AG04449 (cell line): ENCODE measurements at places on chromosomes 2 and 18.

DNA sequence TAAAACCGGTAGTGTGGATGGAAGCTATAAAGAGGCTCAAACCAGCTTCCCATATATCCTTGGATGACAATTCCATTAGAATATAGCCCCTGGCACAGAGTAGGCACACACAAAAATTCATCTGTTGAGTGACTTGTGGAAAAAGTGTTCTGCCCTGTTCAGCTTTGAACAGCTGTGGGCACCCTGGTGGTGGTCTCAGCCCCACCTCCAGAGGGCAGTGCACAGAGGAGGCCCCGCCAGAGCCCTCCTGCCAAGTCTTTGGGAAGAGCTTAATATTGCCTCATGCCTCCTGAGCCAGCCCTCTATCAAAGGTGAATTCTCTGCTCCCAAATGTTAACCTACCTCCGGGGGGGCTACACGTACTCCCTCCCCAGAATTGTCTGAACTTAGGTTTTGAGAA is 30.4 kb downstream of the EPAS1 start:
- no peak for DNase-seq

DNA sequence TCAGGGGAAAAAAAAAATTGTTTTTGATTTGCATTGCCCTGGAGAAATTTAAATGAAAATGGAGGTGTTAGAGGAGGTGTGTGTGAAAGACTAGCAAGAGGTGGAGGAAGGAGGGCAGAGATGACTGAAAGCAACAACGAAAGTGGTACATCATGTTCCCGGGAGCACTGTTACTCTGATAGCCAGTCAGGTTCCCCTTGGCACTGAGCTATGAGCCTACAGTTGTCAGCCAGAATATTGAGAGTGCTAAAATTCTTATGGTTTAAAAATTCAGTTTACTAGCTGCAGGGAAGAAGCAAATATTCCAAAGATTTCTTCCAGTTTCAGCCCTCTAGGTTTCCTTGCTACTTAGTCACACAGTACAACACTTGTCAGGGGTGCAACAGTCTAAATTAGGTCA is 366.7 kb upstream of the DLGAP1 start:
- DNase-seq: no peak

DNA sequence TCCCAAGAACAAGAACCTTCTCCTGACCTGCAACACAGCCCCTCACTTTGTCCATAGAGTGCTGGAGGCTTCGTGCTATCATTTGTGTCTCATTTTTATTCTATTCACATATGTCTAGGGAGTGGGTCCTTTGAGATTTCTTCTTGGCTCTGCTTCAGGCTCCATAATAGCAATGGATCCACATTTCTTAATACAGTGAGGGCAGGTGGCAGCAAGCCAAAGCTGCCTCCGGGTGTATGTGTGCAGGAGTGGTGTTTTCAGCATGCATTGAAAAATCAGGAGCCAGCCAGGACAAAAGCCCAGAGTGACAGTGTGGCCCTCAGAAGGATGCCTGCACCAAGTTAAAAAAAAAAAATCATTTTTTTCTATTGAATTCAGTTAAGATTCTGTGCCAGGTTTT is 115.1 kb upstream of the PELI1 start:
- no peak for DNase-seq

DNA sequence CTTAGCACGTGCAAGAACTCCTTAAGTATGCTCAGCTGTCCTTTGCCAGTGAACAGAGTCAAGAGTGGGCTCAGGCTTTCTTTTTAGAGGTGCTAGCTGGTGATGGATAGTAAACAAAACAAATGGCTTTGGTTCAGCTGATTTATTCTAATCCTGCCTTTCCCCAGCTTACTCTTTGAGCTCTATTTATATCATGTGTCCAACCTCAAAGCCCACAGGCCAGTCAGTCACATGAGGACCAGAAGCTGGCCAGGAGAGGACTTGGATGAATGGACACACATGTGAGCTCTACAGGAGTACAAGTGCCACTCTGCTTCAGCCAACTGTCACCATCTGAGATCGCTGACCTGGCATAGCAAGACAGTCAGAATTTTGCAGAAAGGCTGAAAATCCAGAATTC is 59.4 kb downstream of the STK39 start:
- no peak for DNase-seq

DNA sequence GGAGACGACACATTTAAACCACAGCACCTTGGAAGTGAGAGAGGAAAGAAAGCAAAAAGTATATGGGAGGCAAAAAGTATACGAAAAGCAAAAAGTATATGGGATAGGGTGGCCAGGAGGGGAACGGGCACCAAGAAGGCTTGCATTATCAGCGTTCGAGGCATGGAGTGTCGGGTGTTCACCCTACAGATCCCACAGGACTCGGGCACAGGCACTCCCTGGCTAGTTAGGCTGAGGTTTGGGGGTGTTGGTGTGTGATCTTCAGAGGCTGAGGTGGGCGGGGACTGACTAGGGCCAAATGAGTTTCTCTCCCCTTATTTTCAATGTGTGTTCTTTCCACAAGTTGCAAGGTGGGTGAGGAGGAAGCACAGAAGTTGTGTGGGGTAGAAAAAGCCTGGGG is 86.6 kb downstream of the EVA1A start:
- DNase-seq: no peak

GRCh38 chr18:32276906-32277305 is 87.1 kb downstream of the MEP1B start:
- no peak for DNase-seq

DNA sequence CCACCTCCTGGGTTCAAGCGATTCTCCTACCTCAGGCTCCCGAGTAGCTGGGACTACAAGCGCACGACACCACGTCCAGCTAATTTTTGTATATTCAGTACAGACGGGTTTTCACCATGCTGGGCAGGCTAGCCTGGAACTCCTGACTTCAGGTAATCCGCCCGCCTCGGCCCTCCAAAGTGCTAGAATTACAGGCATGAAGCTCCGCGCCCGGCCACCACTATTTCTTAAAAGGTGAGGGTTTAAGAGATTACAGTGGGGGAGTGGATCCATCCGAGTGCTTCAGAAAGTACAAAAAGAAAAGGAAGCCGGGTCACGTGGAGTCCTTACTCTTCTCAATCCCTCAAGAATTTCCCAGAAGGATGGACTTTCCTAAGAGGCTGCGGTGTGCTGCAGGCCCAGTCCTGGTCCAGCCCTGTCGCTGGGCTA is 146.9 kb downstream of the ANKRD44 start:
- no peak for DNase-seq

GRCh38 chr2:11695576-11695975 is 25.6 kb upstream of the NTSR2 start:
- no peak for DNase-seq

GRCh38 chr2:165373278-165374010 is 96.1 kb upstream of the CSRNP3 start:
- no peak for DNase-seq

DNA sequence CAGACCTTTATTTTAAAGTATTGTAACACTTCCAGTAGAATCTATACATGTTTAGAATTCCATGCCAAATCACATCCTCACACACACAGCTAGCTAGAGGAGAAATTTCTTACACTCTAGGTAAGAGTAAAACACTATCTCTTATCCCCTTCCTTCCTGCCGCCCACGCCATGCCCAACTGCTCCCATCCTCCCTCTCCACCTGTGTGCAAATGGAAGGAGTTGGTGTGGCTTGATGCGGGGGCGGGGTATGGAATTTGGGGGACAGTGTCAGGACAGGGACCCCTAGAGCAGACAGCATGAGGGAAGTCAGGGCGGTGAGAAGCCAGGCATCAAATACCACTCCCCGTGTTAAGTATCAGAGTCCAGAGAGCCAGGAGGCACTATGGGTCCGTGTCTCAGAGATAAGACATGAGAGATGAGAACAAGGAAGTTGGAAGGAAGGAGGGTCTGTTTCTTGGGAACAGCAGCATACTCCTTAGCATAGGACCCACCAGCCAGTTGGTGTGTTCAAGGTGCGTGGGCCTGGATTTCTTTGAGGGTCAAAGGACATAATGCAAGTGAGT is 48.6 kb upstream of the NOSTRIN start:
- no peak for DNase-seq

- no peak for DNase-seq
These were observed 151.3 kb downstream of the NEDD4L start for GRCh38 chr18:58195278-58195765.

GRCh38 chr2:106059416-106060065 is 134.6 kb downstream of the UXS1 start:
- no peak for DNase-seq

DNA sequence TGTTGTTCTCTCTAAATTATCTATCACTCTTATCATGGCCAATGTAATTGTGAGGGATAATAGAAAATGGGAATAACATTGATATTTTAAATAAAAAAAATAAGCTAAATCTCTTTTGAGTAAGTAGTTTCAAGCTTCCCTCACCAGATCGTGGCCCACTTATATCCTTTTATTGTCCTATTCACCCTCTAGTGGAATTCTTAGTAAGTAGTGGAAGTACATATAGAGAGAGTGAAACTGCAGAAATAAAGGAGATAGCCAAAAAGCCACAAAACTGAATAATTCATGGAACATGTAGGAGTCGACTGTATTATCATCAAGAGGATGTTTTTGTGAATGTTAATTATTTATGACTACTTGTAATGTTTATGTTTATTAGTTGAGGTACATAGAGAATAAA is 66.1 kb upstream of the DTNA start:
- DNase-seq: no peak

- DNase-seq: no peak
These were observed 259.1 kb downstream of the FBXO15 start for GRCh38 chr18:73888565-73888964.

GRCh38 chr2:44537264-44537663 is 175.5 kb downstream of the CAMKMT start:
- no peak for DNase-seq

- no peak for DNase-seq
These were observed 172.4 kb upstream of the SPOPL start for GRCh38 chr2:138329162-138329561.

GRCh38 chr2:106292627-106293026 is 98.5 kb upstream of the UXS1 start:
- no peak for DNase-seq

- DNase-seq: no peak
These were observed 90.6 kb downstream of the SGPP2 start for GRCh38 chr2:222514901-222515300.

DNA sequence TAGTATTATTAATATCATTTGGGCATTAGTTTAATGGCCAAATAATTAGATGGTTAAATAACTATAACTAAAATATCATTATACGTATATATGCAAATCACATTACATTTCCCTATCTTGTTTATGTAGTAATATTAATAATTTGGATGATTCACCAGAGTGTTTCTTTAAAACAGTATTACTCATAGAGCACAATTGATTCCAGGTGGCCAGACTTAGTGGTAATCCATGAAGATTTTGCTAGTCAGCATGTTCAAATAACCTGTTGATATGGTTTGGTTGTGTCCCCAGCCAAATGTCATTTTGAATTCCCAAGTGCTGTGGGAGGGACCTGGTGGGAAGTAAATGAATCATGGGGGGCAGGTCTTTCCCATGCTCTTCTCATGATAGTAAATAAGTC is 782.3 kb downstream of the LRP1B start:
- DNase-seq: no peak

- no peak for DNase-seq
These were observed at the start of gene BARD1 for GRCh38 chr2:214808981-214809750. BARD1 (minus strand) TSS chr2:214809683; CDS start chr2:214809569, 114 bp downstream.

DNA sequence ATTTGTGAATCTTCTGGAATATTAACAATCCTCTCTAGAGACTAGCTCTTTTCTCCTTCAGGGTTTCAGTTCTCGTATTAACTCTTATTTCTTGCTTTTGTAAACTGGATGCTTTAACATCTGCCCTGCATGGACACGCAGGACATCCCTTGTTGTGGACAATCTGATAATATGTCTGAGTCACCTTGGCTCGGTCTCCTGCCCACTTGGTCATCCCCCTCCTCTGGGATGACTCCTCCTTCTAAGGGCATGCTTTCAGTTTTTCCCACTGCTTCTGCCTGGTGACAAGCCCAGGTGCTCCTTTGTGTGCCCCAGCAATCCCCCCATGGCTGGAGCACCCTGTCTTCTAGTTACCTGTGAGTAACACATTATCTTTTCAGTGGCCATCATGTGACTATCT is 460.5 kb downstream of the DSC3 start:
- DNase-seq: no peak

DNA sequence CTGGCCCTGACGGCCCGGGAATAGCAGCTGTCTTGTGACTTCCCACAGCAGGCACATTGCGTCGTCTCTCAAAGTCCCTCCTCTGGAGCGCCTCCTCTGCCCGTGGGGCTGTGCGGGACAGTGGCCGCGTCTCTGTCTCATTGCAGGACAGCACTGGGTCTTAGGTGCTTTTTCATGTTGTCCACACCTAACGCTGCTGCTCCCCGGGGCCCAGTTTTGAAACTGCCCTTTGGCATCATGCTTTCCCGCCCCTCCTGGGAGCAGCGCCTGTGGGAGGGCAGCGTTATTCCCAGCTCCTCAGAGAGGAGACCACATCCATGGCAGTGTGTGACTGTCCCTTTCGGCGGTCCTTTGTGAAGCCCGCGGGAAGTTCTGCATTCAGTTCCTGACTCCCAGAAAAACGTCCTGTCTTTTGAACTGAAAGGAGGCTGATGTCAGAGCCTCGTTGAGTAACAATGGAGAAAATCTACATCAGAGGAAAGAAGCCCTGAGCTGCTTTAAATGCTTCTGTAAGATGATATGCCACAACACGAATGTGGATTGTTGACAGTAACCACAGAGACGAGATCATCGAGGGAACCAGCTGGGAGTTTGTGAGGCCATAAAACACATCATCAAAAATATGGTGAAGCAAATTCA is 226.0 kb downstream of the FAM210A start:
- peak; percentile 34 for DNase-seq

DNA sequence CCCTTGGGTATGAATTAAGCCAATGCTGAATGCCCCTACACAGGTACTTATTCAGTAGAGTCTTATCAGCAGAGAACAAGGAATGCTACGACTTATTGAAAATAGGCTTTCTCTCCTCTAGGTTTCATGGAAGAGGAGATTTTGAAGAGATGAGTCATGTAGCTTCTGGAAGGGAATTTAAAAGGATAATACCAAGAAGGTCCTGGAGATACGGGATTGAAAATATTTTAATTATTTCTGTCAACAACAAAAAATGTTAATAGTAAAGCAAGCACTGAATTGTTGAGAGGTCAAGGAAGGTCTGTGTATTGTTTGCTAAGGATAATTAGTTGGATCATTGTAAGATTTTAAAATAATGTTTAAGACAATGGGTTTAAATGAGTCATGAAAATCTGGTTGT is 293.0 kb upstream of the SPHKAP start:
- DNase-seq: no peak

DNA sequence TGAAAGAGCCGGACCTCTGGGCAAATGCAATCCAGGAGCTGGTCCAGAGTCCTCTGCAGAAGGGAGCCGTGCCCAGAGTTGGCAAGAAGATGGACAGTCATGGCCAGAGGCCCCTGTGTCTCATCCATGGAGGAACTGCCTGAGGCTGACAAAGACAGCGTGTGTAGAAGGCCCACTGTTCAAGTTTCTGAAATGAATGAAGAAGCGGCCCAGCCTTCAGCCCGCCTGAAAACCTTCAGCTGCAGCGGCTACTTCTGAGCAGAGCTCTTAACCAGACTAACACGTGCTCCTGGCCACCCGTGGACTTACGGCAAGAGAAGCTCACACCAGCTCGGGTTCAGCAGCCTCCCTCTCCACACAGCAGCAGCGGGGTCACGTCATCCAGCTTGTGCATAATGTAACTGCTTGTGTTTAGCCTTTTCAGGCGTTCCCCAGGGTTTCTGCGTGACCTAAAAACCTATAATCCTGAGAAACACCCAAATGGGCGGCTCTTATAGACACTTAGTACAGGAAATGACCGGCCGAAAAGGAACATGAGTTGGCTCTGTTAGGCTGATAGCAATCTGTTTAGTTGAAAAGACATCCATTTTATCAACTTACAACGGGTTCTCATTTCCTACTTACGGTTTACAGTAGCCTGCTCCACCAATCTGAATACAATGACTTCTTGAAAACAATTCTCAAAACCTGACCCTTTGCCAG is at the start of gene FAM124B:
Gene FAM124B (minus strand): TSS at position 467 of the 702 bp plus-strand sequence. CDS start 339 bp downstream, at position 128.
- no peak for DNase-seq
